Activated T-helper 9 cell treated with anti-CD3 and anti-CD28 coated beads, Interleukin-2, amount 50 U/mL, for 16 hours (primary cell): ENCODE measurements at places on chromosomes 12 and 14.

- DNase-seq = no peak
Measured at GRCh38 chr14:92589213-92589852, 75.8 kb downstream of the RIN3 start.

DNA sequence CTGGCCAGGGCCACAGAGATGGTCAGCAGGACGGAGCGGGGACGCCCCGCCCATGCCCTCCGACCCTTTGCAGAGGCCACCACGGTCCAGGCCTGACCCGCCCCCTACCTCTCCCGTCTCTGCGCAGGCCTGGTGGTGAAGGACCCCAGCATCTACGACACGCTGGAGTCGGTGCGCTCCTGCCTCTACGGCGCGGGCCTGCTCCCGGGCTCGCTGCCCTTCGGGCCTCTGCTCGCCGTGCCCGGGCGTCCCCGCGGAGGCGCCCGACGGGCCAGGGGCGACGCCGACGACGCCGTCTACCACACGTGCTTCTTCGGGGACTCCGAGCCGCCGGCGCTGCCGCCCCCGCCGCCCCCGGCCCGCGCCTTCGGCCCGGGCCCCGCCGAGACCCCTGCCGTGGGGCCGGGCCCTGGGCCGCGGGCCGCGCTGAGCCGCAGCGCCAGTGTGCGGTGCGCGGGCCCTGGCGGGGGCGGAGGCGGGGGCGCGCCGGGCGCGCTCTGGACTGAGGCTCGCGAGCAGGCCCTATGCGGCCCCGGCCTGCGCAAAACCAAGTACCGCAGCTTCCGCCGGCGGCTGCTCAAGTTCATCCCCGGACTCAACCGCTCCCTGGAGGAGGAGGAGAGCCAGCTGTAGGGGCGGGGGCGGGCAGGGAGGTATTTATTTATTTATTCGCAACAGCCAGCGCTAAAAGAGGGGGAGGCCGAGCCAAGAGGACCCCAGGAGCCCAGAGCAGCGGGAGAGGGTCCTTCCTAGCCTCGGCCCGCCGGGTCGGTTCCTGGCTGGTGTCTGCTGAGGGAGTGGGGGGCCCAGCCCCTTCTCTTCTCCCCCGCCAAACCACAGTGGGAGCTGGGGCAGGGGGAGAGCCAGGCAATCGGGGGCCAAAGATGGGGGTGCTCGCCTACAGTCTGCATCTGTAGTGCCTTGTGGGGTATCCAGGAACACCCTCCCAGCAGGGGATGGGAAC is 8.1 kb downstream of the TAMALIN start:
- DNase-seq = no peak

- no peak for DNase-seq
Measured at GRCh38 chr14:81313775-81314429, 86.2 kb downstream of the STON2 start.

DNA sequence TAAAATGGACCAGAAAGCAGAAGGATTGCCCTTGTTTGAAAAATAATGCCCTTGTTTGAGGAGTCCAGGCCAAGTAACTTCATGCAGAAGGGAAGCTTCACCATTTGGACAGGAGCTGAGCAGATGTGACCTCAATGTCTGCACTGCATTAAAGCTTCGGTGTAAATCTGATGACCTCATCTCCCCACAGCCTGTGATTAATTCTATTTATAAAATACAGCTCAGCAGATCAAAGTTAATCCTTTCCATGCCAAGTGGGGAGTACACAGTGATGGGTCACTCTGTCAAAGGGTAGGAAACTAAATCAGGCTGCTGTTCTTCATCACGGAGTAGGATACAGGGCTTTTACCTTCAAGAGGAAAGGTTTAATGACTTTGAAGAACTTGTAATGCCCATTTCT is 533.7 kb downstream of the RPS29 start:
- DNase-seq = no peak

DNA sequence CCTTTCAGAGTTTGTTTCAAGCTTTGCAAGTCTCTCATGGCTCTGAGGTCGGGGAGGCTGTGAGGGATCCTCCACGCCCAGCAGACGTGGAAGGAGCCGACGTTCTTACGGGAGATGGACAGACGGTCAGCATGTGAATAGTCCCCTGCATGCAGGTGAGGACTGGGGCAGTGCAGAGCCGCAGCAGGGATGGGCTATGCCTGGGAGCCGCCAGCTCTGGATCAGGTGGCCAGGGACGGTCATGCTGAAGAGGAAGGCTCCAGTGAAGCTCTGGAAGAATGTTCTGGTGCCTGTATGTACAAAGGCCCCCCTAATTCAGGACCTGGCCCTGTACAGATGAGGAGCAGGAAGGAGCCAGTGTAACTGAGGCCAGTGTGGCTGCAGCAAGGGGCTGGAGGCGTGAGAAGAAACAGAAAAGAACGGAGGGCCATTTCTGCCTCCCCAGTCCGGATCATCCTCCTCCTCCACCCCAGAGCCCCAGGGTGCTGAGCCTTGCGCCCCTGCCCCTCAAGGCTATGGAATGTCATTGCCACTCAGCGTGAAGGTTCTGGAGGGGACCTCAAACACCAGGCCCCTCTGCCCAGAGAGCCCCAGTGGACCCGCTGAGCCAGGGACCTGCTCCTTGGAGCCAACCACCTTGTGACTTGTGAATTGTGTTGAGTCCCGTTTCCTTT is 96.8 kb upstream of the DIO3 start:
- DNase-seq = no peak

DNA sequence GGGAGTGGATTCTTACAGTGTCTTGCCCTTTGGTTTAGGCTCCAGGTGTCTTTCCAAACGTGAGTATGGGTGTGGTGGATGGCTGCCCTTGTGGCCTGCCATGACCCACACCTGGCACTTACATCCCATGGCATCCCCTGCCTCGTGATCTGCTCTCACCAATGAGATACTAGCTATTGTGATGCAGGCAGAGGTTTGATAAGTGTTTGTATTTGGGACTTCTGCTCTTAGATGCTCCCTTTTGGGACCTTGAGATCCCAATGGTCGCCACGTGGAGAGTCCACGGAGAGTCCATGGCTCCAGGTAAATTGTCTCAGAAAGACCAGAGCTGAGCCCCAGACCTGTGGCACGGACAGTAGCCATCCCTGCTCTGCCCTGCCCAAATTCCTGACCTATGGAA is 62.5 kb downstream of the MDM2 start:
- no peak for DNase-seq

DNA sequence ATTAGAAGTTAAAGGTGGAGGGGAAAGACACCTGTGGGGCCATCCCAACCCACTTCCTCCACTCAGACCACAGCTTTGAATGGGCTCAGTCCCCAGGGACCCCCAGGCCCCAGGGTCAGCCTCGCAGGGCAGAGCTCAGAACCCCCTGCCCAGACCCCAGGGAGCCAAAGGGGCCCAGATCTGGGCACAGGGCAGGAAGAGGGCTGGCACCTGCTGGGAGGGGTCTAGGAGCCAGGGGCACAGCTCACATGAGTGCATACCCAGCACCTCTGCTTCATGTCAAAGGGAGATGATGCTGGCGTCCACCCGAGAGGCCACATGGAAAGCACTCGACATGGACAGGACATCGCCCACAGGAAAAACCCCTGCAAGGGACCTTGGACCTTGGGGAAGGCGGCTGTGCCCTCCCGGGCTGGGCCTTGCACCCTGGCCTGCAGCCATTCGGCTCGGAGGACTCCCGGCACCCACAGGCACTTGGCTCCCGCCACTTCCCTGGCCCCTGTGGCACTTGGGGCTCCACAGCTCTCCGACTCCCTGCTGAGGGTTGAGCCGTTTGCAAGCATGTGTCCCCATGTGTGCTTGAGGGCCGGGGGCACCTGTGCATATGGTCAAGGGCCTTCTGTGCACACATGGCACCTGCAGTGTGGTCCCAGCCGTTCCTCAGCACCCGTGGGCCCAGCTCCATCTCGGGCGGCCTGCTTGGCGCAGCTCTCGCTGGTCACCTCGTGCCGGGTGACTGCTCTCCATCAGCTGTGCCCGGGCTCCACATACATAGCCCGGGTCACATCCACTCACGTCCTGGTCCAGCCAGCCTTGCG is 7.8 kb upstream of the AMN start:
- no peak for DNase-seq

DNA sequence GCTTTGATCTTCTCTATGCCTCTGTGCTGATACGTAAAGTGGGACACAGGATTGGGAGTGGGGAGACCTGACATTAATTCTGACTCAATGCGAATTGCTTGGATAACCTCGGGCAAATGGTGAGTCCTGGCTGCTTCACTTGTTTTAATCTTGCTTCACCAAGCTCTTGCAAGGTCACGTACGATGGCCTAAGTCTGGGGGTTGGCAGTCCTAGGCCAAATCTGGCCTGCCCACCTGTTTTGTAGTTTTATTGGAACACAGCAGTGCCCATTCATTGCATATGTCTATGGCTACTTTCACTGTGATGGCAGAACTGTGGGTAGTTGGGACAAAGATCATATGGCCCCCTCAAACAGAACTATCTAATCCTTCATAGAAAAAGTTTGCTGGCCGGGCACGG is 13.4 kb downstream of the CLSTN3 start:
- DNase-seq = no peak

DNA sequence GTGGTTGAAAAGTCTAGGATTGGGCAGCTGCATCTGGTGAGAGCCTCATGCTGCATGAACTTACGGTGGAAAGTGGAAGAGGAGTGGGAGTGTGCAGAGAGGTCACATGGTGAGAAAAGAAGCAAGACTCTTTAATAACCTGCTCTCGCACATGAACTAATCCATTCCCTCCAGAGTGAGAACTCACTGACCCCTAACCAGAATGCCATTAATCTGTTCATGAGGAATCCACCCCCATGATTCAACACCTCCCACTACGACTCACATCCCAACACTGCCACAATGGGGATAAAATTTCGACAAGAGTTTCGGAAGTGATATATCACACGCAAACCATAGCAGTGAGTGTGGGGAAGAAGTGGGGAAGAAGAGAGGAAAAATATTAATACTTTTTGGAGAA is 377.4 kb downstream of the NAV3 start:
- DNase-seq = no peak

DNA sequence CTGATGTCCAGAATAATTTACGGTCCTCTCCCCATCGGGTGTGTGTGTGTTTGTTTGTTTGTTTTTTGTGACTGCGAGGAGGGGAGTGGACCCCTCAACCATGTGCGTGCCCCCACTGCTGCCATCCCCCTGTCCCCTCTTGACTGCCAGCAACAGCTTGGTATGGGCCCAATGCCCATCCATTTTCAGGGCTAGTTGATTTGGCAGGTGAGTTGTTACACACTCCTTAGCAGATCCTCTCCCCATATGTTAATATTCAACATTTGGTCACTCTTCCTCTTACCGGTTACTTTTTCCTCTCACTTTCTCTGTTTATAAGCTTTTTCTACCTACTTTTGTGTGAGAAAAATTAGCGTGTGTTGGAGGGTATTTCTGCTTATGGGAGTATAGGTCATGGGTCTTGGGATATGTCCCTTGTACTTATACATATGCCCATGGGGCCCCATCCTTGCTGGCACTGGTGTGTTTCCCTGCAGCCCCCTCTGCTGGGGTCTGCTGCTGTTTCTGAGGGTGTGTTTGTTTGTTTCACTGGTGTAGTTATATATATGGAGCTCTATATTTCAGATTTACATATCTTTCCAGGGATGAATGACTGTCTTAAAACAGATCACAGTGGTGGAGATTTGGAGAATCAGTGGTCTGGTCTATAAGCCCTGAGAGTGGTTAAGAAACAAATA is 33.8 kb downstream of the ZFHX2 start:
- DNase-seq = no peak

DNA sequence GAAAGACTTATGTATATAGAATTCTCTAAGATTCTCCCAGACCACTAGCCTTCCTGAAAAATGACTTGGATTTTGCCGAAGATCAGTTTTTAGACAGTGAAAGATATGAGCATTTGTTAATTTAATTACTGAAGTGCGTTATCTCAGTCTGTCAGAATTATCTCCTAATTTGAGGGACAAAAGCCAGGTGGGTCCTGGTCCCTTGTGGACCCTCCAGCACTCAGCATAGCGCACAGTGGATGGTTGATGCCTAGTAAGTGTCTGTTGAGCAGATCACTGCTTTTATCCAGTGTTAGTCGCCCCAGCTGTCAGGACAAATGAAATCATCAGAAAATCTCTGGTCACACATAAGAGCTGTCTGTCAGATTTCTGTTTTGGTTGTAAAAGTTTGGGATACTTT is 80.4 kb downstream of the EML1 start:
- DNase-seq = no peak

DNA sequence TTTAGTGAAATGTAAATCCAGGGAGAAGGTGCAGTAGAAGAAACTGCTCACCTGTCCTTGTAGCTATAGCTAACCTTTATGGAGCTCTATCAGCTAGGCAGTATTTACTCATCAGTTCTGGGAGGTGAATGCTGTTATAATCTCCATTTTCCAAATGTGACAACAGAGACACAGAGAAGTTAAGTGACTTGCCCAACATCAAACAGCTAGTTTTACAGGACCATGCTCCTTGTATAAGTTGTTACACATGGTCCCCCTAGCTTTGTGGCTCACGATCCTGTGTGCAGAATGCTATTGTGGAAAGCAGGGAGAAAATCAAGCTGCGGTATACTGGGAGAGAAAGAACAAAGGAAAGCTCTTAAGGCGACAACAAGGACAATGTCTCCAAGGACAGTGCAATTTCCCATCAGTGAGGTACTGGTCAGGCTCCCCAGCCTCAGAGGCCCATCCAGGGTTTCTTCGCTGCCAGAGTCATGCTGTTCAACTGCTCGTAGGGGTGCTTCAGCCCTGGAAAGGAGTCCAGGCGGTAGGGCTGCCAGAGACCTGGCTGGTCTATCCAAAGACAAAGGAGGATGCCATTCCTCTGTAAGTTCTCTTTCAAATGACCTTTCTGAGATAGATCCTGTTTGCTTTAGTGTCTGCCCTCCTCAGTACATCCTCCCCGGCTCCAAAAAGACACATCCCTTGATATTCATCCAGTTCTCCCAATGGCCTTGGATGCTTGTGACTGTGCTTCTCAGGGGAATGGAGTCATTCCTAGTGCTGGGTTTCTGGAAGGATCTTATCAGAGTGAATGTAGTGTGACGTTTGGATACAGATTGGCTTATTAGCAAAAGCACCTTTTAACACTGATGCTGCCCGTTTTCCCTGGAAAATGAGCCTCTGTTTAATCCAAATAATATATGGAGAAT is 95.5 kb downstream of the ARF6 start:
- DNase-seq = no peak

GRCh38 chr14:102902086-102902485 is 20.4 kb upstream of the AMN start:
- DNase-seq = no peak

GRCh38 chr12:19144287-19144686 is 14.8 kb downstream of the PLEKHA5 start:
- DNase-seq = no peak

- no peak for DNase-seq
Measured at GRCh38 chr12:90896164-90896563, 58.8 kb downstream of the CCER1 start.

GRCh38 chr12:91093341-91093740 is 18.0 kb downstream of the LUM start:
- DNase-seq = no peak

DNA sequence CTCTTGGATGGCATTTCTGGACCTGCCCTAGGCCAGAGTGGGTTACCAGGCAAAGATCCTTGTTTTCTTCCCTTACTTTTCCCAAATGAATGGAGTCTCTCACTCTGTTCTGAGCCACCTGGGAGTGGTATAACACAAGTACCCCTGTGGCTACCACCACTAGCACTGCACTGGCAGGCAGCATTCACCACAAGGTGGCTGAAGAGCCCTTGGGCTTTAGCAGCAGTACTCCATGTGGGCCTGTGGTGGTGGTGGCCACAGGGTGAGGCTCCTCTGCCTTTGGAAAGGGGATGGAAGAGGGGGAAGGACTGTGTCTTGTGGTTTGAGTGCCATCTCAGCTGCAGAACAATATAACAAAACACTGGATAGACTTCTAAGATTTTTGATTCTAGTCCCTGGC is 38.1 kb upstream of the LMNTD1 start:
- DNase-seq = no peak
